Pulmonary artery endothelial cell (primary cell): ENCODE measurements at places on chromosomes 2 and 18.

DNA sequence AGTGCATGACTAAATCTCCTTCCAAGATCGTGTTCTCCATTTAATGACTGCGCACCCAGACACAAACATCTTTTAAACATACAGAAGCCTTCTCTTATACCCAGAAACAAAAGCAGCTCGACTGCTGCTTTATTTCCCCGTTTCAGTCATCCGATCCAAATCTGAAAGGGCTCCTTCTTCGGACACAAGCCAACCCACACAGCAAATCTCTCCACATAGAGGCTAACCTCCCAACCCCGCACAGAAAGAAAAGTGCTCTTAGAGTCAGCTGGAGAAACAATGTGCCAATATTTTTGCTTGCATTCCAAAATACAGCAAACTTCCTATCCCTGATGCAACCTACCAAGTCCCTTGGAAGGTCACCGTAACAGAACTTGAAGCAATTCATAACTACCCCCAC, 29.1 kb downstream of the GAREM1 start:
- no peak for DNase-seq

GRCh38 chr2:215903203-215903602, 110.1 kb downstream of the MREG start:
- no peak for DNase-seq

DNA sequence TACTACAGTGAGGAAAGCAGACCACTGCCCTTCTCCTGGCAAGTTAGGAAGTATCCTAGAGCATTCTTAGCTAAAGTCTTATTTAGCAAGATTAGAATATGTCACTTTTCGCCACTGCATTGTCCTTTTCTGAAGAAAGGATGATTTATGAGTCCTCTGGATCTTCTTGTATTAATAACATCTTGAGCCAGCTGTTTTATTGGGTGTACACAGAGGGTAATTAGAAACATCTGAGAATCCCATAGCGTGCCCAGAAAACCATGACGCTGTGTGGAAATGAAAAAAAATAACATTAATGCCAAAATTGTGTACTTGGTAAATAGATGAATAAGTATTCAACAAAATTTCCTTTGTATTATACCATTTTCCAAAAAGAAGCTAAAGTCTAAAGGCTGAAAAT, 198.7 kb downstream of the LTBP1 start:
- no peak for DNase-seq

- DNase-seq, result no peak
Observed at GRCh38 chr18:59802031-59802430, 97.8 kb upstream of the PMAIP1 start.

DNA sequence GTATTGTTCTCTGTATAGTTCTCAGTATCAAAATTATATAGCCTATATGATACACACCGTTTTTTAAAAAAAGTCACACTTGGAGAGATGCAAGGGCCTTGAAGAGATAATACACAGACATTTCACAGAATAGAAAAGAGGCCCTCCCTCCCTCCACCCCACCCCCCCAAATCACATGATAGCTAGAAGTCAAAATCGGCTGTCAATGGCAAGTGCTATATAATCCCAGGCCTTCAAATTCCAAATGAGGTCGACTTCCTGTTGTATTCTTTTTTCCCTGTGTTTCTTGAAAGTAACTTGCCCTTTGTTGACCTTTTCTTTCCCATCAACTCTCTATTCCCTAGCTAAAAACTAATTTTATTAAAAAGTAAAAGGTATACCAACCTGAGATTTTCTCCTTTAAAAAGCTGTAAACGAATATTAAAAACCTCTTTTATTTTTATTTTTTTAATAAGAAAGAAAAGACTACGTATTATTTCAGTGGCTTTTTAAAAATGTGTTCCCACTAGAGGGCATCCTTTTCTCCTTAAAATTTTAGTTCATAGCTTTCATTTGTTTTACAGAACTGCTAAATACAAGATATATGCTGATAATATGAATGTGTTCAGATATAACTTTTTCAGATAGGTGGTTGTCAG, 46.6 kb downstream of the KCMF1 start:
- DNase-seq, result no peak

- no peak for DNase-seq
Observed at GRCh38 chr2:96452053-96452452, 53.1 kb downstream of the NEURL3 start.

GRCh38 chr2:172972005-172972619, 103.5 kb upstream of the MAP3K20 start:
- DNase-seq, result no peak

GRCh38 chr2:102266204-102266603, 45.2 kb upstream of the IL1RL1 start:
- DNase-seq, result no peak
